ENCODE measurements at places on chromosomes 12 and 14.

- DNase-seq, result no peak
Measured at GRCh38 chr14:76585616-76586015, 175.7 kb upstream of the VASH1 start.

DNA sequence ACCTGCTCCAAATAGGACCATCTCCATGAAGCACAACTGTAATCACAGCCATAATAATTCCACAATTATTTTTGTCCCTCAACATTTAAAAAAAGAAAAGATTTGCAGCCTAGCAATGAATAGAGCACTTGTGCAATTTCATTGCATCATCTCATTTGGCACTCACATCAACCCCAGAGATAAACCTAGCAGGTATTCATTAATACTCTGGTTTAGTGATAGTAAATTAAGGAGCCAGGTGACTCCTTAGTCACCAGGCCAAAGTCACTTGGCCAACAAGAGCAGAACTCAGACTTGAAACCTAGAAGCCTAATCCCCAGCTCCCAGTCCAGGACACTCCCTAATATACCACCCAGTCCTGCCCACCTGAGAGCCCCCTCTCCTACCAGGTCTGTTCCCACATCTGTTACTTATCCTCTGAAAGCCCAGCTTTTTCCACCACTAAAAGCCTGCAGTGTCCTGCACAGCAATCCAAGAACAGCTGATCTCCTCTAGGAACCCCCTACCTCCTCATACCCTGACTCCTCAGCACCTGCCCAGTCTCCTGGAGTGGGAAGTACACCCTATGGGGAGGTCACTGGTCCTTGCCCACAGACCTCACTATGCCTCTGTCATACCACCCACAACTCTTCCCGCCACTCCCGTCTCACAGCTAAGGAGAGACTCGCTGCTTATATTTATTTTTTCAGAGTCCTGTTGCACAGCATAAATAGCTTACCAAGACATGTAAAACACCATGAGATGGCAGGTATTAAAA lies 22.1 kb downstream of the OR10P1 start:
- DNase-seq, result no peak

DNA sequence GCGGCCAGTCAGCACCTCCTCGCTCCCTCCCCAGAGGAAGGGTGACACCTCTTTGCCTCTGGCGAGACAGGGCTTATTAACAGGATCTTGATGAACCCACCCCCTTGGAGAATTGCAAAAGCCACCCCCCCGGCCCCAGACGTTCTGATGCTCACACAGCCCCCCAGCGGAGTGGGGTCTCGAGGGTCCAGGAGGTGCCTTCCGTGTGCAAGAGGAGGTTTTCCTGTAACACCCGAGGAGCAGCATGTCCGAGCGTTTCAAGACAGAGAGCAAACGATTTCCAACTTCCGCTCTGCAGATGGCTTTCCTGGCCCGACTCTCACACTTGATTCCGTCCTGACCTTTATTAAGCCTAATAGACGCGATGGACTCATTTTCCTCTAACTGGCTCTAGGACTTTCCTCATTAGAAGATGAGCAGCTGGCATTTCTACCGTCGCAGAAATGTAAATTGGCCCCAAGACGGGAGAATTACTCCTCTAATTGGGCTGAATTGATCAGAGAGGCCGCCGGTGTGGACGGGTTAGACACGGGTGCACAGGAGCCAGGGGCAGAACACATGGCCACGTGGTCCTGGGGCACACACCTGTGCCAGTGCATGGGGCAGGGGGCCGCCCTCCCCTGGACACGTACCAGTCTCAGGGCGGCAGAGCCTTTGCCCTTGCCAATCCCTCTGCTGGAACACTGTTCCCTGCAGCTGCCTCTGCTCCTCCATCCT lies 84.4 kb downstream of the NOC4L start:
- no peak for DNase-seq

DNA sequence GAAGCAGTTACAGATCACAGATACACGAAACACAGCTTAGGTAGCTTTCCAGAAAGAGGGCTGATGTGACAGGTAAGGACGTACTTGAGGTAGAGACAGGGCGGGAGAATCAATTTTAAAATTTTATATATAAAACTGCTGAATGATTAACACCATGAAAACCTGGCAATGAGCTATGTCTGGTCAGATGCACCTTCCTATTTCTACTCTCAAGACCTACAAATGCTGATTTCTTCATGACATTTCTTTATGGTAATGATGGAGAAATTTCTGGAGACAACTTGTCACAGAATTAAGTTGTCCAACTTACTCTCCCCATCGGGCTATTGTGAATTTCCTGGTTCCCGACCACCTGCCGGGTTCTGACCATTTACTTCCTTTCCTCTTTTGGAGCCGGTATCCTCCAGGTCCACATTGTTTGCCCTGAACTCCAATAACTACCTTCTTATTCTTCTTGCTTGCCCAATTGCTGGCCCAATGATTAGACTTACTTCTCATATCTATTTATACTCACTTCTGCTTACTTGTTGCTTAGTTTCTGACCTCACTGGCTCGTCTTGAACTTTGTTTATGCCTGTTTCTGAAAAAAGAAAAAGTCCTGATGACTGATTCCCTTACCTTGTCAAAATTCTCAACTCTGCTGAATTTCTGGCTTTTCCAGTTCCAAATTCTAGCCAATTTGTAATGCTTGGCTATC lies 12.8 kb upstream of the ATP2B1 start:
- DNase-seq, result no peak

DNA sequence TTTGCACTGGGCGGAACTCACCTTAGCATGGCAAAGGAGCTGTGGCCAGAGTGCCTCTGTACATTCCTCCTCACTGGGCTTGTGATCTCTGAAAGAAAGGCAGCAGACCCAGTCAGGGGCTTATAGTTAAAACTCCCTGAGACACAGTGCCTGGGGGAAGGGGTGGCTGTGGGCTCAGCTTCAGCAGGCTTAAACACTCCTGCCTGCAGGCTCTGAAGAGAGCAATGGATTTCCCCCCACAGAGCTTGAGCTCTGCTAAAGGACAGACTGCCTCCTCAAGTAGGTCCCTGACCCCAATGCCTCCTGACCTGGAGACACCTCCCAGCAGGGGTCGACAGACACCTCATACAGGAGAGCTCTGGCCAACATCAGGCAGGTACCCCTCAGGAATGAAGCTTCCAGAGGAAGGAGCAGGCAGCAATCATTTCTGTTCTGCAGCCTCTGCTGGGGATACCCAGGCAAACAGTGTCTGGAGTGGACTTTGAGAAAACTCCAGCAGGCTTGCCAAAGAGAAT lies 327.5 kb upstream of the SLC16A7 start:
- DNase-seq, result no peak

GRCh38 chr12:132141976-132142678 lies 2.0 kb downstream of the DDX51 start:
- peak; percentile 63 for DNase-seq

GRCh38 chr12:50291377-50291776 lies 8.1 kb upstream of the LIMA1 start:
- DNase-seq, result no peak

GRCh38 chr12:51238037-51238509 lies 553 bp upstream of the DAZAP2 start:
- DNase-seq, result peak; percentile 68

- DNase-seq, result no peak
Measured at GRCh38 chr14:54040846-54041245, 84.2 kb upstream of the BMP4 start.

GRCh38 chr14:64098120-64098519 lies 196.1 kb downstream of the ESR2 start:
- DNase-seq, result no peak

GRCh38 chr14:51180577-51180976 lies 59.5 kb upstream of the TMX1 start:
- no peak for DNase-seq

- DNase-seq, result no peak
Measured at GRCh38 chr12:119322301-119322723, 12.2 kb upstream of the CCDC60 start.

GRCh38 chr12:54160089-54160488 lies 28.7 kb downstream of the SMUG1 start:
- DNase-seq, result no peak

DNA sequence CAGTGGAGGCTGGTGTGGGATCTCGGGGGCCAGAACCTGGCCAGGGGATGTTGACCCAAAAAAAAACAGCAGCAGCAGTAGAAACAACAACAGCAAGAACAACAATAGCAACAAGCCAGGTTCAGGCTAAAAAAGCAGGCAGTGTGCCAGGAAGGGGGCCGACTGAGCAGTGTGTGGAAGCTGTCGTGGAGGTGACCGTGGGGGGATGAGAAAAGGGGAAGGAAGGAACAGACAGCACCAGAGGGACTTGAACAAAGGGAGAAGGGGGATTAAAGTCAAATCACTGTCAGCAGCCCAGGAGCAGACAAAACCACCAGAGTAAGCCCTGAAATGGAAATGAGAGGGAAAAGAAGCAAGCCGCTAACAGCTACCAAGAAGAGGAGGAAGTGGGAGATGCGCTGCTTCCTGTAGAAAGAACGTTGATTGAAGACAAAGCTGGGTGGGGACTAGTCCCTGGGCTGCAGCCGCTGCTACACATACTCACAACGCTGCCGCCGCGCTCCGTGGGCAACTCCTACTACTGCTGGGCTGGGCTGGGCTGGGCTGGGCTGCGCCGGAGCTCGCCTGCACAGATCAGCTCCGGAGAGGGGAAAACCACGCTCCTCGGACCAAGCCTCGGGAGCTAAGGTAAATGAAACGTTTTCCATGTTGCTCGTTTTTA lies at the start of gene GNG2:
Gene GNG2 (plus strand): TSS at position 449 of the 661 bp plus-strand sequence. CDS start 90,067 bp downstream, outside the sequence.
- peak; percentile 91 for DNase-seq

DNA sequence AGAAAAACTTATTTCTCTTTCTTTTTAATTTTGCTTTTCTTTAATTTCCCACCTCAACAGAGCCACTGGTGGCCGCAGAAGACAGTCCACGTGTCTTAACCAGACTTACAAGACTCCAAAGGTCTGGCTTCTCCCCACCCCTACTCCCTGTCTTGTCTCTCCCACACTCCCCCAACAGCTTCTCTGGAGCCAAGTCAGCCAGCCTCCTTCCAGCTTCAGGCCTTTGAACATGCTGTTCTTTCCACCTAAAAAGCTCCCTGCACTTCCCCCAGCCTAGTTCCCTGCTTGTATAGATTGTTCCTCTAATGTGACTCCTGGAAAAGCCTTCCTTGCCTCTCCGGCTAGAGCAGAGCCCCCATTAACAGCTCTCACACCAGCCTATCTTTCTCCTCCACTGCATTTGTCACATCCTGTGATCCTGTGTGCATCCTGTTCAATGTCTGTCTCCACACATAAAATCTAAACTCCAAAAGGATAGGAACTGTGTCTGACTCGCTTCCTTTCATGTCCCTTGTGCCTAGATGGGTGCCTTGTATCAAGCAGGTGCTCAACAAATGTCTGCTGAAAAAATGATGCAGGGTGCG lies 7.8 kb upstream of the DYNLL1 start:
- no peak for DNase-seq

DNA sequence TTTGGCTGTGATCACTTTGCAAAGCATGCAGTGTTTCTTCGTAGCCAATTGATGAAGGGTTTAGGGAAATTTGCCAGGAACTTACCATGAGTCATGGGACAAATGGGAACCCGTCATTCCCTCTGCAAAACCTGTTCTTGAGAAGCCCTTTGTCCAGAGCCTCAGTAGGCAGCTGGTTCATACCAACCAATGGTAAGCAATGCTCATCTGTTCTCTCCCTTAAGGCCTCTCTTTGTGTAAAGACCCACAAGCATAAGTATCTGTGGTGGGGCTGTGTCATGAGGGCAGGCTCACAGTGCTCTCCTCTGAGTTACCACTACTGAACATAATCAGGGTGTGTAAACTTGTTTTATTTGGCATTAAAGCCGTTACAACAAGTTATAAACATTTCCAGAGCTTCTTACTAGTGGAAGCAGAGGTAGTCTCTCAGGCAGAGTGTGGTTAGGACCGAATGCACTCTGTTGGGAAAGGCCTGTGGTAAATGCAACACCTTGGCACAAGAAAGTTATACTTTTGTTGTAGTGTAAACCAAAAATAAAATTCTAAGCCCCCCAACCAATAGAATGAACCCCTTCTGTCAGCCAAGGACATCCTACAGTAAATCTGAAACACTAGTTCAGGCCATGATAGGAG lies 119.8 kb downstream of the SINHCAF start:
- DNase-seq, result no peak

DNA sequence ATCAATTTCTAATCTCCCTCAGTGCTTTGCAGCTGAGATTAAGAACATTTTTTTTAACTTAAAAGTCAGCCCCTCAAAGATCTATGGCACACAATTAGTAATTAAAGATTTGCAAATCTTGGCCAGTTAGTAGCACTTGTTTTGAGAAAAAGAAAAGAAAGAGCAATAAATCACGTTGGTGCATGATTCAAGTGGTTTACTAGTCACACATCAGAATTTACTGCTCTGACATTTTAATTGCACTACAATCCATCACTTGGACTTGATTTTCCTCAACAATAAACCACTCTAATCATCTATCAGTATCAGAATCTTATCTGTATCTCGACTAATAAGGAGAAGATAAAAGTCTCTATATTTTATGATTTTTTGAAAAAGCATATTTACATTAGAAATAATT lies 154.3 kb downstream of the HELB start:
- no peak for DNase-seq

GRCh38 chr12:111841236-111841749 lies 735 bp upstream of the MAPKAPK5 start:
- no peak for DNase-seq

- DNase-seq, result no peak
Measured at GRCh38 chr14:39614297-39614923, 182.2 kb upstream of the FBXO33 start.

DNA sequence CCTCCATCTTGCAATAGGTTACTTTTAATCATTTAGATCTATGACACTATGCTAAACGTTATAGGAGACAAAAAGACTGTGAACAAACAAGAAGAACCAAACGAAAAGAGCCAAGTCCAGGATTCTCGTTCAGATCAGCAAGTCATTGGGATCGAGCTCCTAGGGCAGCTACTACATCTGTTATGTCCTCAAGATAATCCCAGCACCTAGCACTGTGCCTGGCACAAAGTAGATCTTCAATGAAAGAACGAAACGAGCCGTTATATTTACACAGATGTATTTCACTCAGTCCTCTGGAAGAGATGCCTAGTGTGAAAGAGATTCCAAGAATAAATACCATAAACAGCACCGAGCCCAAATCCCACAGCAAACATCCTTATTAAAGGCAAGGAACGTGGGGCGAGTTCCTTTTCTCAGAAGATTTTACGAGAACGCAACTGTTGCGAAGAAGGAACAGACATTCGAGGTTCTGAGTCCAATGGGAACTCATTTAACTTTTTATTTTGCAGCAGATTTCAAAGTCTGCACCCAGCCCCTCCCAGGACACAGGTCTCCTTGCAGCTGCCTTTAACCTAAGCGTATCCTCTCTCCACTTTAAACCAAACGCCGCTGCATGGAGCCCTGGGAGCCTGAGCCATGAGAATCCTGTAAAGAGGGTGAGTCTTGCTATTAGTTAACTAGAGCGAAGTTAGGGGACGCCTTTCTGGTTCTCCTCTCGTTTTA lies 544 bp upstream of the TDP1 start:
- no peak for DNase-seq

DNA sequence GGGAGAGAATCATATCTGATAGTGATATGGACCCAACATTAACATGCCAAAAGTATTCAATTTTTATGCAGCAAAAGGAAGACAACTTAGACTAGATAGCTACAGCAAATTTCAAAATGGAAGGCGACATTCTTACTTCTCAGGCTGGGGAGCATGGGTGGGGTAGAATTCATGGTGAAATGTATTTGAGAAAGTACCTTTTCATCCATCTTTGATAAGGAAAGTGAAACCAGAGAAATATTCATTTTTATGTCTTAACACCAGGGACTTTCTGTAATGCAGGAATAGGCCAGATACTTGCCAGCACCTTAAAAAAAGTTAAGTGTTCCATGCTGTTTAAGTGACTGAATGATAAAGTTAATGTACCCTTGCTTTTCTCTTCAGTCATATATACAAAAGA lies 13.4 kb downstream of the BTG1 start:
- DNase-seq, result no peak

- DNase-seq, result no peak
Measured at GRCh38 chr12:110561471-110562201, 21.5 kb downstream of the PPTC7 start.

All from activated effector memory CD4-positive, alpha-beta T cell treated with anti-CD3 and anti-CD28 coated beads, Interleukin-2, amount 50 U/mL, for 16 hours (primary cell).